Karpas-422 (cell line): ENCODE measurements at places on chromosomes 12 and 14.

DNA sequence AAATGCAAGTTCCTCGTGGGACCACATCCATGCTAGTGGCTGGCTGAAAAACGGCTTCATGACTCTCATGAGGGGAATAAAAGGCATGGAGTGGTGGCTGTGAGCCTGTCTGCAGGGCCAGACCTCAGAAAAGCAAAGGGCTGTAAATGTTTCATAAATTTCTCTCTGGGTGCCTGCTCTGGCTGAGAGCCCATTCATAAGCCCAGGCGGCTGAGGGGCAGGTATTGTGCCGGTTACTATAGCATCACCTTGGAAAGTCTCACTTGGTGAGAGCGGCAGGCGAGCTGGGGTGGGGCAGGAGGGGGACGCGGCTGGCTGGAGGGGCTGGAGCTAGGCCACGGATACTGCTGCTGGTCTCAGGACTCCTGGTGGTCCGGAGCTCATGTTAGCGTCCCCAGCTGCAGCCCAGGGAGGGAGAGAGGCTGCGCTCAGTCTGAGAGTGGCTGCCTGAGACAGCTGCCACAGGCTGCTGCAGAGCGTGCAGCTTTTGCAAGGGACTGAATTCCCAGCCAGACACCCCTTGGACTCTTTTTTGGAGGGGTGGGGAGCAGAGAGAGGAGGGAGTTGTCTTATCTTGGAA lies at the start of gene SLC17A8:
Gene SLC17A8, plus strand, starts transcription at position 431 of the 580 bp plus-strand sequence. CDS start 318 bp downstream, outside the sequence.
- H3K4me3 ChIP-seq = no peak within 1 kb of the TSS
- H3K36me3 ChIP-seq = no peaks in the 10 kb centered on the region
- no peaks in the 10 kb centered on the region for H3K4me1 ChIP-seq
- H3K27ac ChIP-seq = no peak within 1 kb of the TSS
- no peaks in the 10 kb centered on the region for H3K27me3 ChIP-seq

GRCh38 chr12:124771462-124772288 lies 92.0 kb downstream of the SCARB1 start:
- H3K4me1 ChIP-seq = peaks cover 55% of the 10 kb centered on the region
- peak; percentile 93 for DNase-seq
- no peak overlapping the region for H3K27ac ChIP-seq
- no peaks in the 10 kb centered on the region for H3K36me3 ChIP-seq
- no peaks in the 10 kb centered on the region for H3K27me3 ChIP-seq

DNA sequence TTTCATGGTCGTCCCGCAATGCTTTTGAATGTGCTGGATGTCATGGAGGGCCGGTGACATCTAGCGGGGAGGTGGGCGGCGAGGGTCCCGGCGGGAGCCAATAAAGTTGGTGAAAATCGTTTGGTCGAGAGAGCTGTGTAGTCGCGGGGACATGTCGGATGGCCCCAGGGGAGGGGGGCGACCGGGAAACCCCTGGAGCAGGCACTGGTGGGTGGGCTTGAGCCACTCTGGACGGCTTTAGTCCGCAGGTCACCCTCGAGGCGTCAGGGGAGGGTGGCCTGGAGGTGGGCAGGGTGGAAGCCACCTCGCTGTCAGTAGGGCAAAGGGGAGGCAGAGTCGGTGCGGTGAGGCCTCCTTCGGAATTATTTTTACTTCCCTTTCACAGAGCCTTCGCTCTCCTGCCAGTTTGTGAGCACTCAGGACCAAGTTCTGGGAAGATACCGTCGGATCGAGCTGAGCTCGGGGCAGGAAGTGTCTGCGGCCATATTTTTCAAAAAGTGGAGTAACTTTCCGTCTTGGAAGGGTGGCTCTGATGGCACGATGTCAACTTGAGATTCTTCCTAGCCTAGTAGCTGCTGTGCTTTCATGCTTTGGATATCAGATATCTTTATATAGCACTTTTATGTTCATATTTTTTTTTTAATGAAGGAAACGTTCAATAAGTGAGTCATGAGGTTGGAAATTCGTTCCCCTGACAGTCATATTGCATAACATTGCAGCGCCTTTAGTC lies 28.2 kb downstream of the WBP11 start:
- no peaks in the 10 kb centered on the region for H3K36me3 ChIP-seq
- peak overlapping the region; percentile 52 for H3K4me3 ChIP-seq
- peaks cover 4% of the 10 kb centered on the region; the same call in 1 of the 2 replicates for H3K27me3 ChIP-seq
- peaks cover 27% of the 10 kb centered on the region for H3K4me1 ChIP-seq
- no peak overlapping the region for H3K27ac ChIP-seq
- no peak for DNase-seq

DNA sequence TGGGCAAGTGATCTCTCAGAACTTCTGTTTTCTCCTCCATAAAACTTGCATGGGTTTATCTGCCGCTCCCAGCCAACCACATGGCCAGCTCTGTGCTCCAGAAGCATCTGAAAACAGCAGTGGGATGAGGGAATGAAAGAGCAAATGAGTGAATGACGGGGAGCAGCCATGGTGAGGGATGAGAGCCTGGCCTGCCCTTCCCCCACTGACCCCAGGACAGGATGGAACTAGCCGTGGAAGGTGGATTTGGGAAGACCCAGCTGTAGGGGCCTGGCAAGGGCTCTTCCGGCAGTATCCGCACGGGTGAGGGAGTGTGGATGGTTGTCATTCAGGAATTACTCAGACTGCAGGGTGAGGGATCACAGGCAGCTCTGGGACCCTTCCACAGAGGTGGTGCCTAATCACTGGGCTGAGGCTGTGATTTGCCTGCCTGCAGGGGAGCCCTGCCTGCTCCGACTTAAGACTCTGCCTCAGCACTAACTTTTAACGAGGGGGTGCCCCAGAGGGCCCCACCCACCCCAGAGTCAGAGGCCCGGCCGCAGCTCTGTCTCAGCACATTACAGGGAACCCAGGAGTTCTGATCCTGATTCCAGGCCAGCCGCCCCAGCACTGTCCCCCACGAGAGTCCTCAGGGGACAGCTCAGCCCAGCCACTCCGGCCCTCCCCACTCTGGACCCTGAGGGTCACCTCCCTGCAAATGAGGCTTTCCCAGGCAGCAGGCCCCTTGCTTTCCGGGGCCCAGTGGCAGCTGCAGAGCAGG lies 136.8 kb upstream of the C14orf180 start:
- H3K4me3 ChIP-seq = no peak overlapping the region
- no peaks in the 10 kb centered on the region; the same call in 1 of the 2 replicates for H3K27me3 ChIP-seq
- no peaks in the 10 kb centered on the region for H3K36me3 ChIP-seq
- H3K27ac ChIP-seq = no peak overlapping the region
- H3K4me1 ChIP-seq = peaks cover 13% of the 10 kb centered on the region

DNA sequence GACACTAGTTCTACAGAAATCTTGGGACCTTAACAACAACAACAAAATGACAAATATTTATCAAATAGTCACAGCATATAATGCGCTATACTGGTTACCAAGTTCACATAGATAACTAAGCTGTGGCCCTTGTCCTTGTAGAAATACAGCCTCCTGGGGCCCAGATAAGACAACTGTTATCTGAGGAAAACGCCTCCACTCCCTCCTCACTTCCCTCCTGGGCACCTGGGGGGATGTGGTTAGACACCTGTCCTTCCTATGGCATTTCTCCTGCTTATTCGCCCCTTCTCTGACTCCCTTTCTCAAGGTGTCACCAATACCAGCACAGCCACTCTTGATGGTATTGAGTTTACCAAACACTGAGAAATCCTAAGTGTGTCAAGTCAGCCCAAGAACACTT lies 419.4 kb downstream of the RAD51B start:
- no peak for DNase-seq
- no peaks in the 10 kb centered on the region for H3K27me3 ChIP-seq
- H3K4me1 ChIP-seq = no peaks in the 10 kb centered on the region
- H3K36me3 ChIP-seq = no peaks in the 10 kb centered on the region
- no peak overlapping the region for H3K27ac ChIP-seq

- DNase-seq = no peak
- no peaks in the 10 kb centered on the region for H3K27me3 ChIP-seq
- no peaks in the 10 kb centered on the region for H3K36me3 ChIP-seq
- no peak overlapping the region for H3K4me3 ChIP-seq
Observed at GRCh38 chr14:44463356-44464004, 43.6 kb downstream of the FSCB start.

DNA sequence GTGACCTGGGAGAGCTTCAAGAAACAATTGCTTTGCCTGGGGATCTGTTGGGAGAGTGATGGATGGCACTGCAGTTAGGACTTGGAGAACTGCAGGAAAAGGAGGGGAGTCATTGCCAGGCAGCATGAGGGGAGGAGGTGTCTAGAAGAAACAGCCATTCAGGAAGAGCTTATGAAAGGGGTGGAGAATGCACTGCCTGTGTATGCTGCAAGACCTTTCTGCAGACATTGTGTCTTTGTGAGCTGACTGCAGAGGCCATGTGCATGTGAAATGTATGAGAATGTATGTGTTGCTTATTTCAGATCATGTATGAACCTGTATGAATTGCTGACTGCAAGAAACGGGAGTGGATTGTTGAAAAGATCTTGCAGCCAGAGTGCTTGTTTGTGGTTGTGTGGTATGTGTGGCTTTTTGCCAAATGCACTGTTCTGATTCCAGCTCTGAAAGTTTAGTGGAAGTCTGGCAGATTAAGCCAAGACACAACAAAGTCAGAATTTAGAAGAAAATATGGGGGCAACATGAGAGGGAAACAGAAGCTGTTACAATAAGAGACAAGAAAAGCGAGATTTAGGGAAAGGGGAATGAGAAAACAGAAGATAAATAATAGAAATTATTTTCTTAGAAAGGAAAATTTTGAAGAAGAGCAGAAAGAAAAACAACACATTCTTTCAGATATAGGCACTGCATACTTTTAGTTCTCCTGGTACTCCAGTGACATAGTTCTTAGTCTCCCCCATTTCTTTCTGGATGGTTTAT lies 9.8 kb upstream of the RIMKLB start:
- no peak overlapping the region for H3K4me3 ChIP-seq
- H3K27ac ChIP-seq = no peak overlapping the region
- H3K27me3 ChIP-seq = no peaks in the 10 kb centered on the region
- no peaks in the 10 kb centered on the region for H3K36me3 ChIP-seq
- peaks cover 8% of the 10 kb centered on the region for H3K4me1 ChIP-seq

GRCh38 chr12:50638482-50638880 lies 125.4 kb upstream of the ATF1 start:
- peaks cover 74% of the 10 kb centered on the region for H3K4me1 ChIP-seq
- no peaks in the 10 kb centered on the region for H3K36me3 ChIP-seq
- 0 out of 2 replicates have a peak overlapping the region, but pooled peaks have one; percentile 63 for H3K27ac ChIP-seq
- DNase-seq = no peak

- no peaks in the 10 kb centered on the region for H3K27me3 ChIP-seq
- no peak overlapping the region for H3K27ac ChIP-seq
- no peak overlapping the region for H3K4me3 ChIP-seq
Observed at GRCh38 chr12:38156497-38157245, 159.9 kb upstream of the ALG10B start.
